ENCODE measurements at places on chromosomes 12 and 14. TPM values are rescaled to one million over a fixed set of nuclear protein-coding genes. Genes with fewer than 3 reads are reported as not detected.

Gene C14orf132
- polyA plus RNA-seq: 1.4 TPM

DNA sequence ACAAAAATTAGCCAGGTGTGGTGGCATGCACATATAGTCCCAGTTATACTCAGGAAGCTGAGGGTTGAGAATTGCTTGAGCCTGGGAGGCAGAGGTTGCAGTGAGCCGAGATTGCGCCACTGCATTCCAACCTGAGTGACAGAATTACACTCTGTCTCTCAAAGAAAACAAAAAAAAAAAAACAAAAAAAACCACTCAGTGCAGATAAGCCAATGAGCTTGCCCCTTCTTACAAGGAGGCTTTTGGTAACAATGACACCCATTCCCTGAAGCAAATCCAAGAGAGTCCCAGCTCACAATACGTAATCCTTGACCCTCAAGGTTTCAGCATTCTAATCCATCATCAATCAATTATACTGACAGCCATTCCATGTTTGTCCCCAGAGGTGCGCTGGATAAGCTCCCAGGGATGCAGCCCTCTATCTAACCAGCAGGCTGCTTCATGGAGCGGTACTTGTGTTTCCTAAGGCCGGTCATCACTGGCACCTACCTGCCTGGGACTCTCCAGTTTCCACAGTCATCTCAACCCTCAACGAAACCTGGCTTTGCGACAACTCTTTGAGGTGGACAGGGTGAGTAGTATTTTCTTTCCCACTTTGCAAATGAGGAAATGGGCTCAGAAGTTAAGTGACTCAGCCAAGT, 12.4 kb downstream of the GCN1 start:
- no peak overlapping the region for H3K27ac ChIP-seq
- DNase-seq: no peak

DNA sequence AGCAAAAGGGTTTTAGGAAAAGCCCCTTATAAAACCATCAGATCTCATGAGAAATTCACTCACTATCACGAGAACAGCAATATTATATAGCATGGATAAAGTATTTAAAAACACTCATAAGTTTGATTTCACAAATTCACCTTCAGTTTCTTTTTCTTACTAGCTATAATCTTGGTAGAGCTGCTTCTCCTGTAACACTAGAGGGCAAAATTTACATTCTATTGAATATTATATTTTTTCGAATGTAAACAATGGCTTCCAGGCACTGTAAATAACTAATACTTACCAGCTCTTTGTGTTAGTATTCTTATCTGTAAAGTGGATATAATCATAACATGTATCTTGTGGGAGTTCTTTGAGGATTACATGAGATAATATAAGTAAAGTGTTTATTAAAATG, 259.6 kb downstream of the CCER1 start:
- H3K36me3 ChIP-seq: no peaks in the 10 kb centered on the region
- no peak overlapping the region for H3K4me3 ChIP-seq
- DNase-seq: no peak
- no peaks in the 10 kb centered on the region for H3K4me1 ChIP-seq
- no peaks in the 10 kb centered on the region for H3K27me3 ChIP-seq

DNA sequence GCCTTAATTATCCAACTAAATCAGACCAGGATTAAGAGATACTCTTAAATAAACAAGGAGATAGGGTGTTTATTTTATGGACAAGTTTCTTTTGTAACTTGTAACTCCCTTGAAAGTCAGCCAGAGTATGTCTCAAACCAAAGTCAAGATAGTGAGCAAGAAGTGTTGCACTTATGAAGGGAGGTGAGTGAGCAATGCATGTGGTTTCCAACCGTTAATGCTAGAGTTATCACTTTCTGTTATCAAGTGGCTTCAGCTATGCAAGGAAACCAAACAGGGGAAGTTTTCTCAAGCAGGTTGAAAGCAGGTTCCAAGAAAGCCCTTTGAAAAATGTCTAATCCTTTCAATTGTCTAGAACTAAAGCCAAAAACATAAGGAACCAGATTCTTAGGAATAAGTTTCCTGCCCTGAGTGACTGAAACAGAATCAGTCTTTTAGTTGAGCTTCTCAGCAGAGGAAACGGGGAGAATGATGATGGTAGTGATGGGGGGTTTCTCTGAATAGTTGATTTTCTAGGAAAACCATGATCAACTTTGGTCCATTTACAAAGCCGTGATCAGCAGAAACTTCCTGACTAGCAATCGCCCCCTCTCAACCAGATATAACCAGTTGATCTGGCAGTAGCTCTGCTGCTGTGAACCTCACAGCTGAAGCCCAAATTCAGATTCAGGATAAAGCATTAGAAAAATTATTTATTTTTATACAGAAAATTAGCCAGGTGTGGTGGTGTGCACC, 128.4 kb downstream of the DAD1 start:
- no peak overlapping the region for H3K27ac ChIP-seq
- no peak overlapping the region for H3K4me3 ChIP-seq
- H3K27me3 ChIP-seq: no peaks in the 10 kb centered on the region
- no peaks in the 10 kb centered on the region for H3K36me3 ChIP-seq
- DNase-seq: no peak

DNA sequence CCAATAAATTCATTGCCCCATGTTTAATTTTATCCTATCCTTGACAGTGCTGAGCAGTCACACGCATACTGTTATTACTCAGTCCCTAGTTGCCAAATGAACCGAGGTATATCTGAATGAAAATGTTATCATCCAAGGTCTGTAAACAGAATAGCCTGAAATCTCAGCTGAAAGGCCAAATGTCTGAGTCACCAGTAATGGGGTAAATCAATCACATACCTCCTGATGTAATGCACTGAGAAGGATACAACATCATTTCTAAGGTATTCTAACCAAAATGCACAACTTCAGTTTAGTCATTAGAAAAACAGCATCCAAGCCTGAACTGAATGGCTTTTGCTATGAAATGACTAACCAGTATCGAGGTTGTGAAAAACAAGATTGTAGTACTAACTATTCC, 228.6 kb downstream of the DPF3 start:
- H3K4me3 ChIP-seq: no peak overlapping the region
- no peaks in the 10 kb centered on the region for H3K36me3 ChIP-seq
- DNase-seq: no peak
- no peak overlapping the region for H3K27ac ChIP-seq
